ENCODE measurements at places on chromosomes 6 and 20.

DNA sequence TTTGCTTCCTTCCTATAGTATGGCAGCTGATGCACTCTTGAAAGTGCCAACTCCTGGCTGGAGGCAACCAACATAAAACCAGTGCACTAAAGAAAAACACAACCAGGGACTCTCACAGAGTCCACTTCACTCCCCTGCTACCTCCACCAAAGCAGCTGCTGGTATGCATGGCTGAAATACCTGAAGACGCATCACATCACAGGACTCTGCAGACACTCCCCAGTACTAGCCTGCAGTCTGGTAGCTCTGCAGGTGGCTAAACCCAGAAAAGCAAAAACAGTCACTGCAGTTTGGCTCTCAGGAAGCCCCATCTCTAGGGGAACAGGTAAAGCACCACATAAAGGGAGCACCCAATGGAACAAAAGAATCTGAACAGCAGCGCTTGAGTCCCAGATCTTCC is 473.0 kb upstream of the SPTLC3 start:
- DNase-seq, result no peak

- no peak for DNase-seq
These were observed 25.2 kb downstream of the GPX6 start for GRCh38 chr6:28490205-28490890.

- DNase-seq, result no peak
These were observed 47.5 kb upstream of the CD93 start for GRCh38 chr20:23133560-23133998.

GRCh38 chr20:63102721-63103375 is 96.1 kb upstream of the BHLHE23 start:
- DNase-seq, result peak; percentile 50

GRCh38 chr20:63009045-63009961 is 2.5 kb upstream of the BHLHE23 start:
- DNase-seq, result peak; percentile 67

- DNase-seq, result no peak
These were observed 886 bp downstream of the ROMO1 start for GRCh38 chr20:35699957-35700624.

- DNase-seq, result no peak
These were observed 21.9 kb upstream of the CD2AP start for GRCh38 chr6:47455533-47456209.

- DNase-seq, result no peak
These were observed 364.0 kb upstream of the ARID1B start for GRCh38 chr6:156413154-156413553.

DNA sequence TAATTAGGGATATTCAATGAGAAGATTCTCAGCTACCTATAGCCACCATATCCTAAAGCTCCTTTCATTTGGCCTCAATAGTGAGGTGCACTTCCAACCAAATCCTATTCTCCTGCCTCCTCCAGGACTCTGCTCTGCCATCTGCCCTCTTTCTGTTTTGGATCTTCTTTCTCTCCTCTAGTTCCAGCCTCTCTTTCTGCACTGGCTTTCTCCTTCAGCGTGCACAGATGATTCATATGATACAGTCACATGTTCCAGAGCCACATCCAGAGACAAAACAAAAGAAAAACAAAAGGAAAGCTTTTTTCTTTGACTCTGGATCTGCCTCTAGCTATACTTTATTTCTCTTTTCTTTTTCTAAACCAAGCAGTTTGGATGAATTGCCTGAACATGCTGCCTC is 531.9 kb upstream of the MAN1A1 start:
- no peak for DNase-seq

DNA sequence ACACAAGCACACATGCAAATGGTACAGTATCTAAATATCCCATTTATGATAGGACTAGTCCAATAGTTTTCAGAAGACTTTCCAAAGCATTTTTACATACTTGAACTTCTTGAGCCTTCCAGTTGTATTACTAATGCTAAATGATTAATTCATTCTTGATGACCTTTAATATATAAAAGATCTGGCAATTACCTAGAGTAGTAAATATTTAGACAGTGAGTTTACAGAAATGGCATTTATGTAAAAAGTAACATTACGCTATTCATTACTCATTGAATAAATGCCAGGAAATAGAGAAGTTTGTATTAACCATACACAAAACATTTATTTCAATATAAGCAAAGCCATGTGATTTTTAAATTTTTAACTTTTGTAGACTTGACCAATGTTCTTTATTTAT is 158.8 kb downstream of the DST start:
- DNase-seq, result no peak

GRCh38 chr6:7566617-7567173 is 23.3 kb upstream of the SNRNP48 start:
- DNase-seq, result no peak

DNA sequence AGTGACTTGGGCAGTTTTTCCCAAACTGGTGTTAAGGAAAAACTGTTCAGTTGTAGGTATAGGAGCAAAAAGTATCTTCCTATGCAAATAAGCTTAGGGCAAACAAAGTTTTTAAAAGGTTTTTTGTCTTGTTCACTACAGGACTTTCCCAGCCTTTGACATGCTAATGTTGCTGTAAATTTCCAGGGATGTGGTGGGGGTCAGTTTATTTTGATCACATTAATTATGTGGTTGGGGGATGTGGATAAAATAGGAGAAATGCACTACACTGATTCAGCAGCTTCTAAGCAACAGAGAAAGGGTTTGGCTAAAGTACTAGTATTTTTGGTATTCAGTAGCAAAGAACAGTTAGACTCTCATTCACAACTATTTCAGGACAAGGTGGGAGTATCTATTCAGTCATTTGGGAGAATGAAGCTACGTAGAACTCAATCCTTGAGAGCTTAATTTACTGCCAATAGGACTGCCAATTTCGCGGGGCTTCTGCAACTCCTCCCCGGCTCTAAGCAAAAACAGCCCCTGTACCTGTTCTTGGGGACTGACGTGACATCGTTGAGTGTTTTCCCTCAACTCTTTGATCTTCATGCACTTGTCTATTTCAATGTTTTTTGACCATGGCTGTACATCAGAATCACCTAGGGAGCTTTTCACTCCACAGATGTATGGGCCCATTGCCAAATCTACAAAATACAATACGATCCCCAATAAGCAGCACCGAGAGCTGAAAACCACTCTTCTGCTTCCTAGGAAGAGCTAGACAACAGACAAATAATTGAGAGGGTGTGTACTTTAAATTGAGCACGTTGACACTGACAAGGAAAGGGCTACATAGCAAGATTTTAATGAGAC is 94.8 kb upstream of the NHSL1 start:
- no peak for DNase-seq

DNA sequence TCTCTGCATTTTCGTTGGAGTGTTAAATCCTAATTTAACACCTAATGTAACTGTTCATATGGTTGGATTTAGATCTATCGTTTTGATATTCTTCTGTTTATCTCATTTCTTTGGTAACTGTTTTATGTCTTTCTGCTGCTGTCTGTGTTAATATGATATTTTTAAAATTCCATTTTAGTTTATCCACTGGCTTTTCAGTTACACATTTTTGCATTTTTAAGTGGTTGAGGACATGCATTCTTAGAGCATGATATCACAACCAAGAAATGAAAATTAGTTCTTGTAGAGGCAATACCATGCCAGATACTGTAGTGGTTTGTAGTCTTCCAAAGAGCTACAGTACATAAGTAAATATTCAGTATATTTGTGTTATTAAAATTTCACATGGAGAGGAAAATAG is 58.6 kb downstream of the LIN28B start:
- no peak for DNase-seq

- no peak for DNase-seq
These were observed 2.8 kb downstream of the CLIC5 start for GRCh38 chr6:46012834-46013233.

GRCh38 chr6:131331873-131332781 is 196.9 kb downstream of the AKAP7 start:
- no peak for DNase-seq

- peak; percentile 48 for DNase-seq
These were observed 108.4 kb upstream of the PRSS16 start for GRCh38 chr6:27138837-27139755.

DNA sequence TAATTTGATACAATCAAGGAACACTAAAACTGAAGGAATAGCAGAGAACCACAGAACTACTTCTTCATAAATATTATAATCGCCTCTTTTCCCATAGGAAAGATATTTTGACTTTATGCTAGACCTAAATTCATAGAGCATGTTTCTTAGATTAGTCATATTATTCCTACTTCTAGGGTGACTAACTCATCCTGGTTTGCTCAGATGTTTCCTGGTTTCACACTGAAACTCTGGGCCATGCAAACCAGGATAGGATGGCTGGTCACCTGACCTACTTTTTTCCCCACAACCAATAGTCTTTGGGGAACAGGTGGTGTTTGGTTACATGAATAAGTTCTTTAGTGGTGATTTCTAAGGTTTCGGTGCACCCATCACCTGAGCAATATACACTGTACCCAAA is 42.8 kb downstream of the MMS22L start:
- DNase-seq, result no peak

- DNase-seq, result peak; percentile 82
These were observed at the start of the genes AK9 and FIG4 for GRCh38 chr6:109690737-109691621. Gene AK9 (minus strand): TSS chr6:109691202. CDS start chr6:109675745, 15,457 bp downstream. Gene FIG4 (plus strand): TSS chr6:109691296. CDS start chr6:109691436, 140 bp downstream.

GRCh38 chr20:986733-987355 is 15.3 kb downstream of the RSPO4 start:
- DNase-seq, result no peak

DNA sequence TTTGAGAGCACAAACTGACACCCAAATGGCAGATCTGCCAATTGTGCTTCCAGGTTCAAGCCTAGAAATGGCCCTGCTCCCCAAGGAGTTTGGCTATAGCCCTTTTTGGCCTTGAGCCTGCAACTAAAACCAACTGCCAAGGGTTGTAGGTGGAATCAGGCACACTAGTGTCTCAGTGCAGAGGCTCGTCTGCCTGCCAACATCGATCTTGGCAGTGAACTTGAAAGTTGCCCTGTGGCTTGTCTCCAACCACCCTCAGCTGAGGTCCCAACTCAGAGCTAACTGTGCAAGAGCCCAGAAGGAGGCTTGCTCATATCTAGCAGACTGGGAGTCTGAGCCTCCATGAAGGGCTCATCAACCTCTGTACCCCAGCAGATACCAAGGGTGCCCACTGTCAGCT is 92.7 kb upstream of the GLP1R start:
- no peak for DNase-seq

- DNase-seq, result no peak
These were observed 102.0 kb upstream of the LRFN2 start for GRCh38 chr6:40689185-40689584.

DNA sequence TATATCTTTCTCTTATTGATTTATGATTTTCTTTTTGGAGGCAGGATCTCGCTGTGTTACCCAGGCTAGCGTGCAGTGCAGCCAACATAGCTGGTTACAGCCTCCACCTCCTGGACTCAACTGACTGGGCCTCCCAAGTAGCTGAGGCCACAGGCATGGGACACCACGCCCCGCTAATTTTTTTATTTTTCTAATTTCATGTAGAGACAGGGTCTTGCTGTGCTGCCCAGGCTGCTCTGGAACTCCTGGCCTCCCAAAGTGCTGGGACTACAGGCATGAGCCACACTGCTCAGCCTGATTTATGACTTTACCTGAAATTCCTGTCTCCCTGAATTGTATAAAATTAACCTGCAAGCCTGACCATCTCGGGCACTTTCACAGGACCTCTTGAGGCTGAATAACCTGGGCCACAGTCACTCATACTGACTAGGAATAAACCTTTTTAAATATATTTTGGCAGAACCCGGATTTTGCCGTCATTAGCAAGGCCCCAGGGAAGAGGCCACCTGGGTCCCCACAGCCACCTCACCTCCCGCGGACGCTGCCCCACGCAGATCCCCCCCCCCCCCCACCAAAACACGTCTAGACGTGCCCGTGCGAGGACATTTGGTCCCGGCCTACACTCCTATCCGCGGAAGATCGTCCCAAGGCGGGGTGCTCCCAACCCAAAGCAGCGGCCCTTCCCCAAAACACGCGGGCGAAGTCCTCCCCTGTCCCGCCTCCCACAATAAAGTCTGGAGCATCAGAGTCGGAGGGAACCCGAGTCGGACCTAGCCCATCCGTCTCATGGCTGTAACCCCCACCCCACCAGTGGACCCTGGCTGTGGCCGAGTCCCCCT is 902 bp downstream of the ZNF337 start:
- DNase-seq, result no peak

GRCh38 chr6:32855467-32856174 is 1.6 kb downstream of the PSMB9 start:
- DNase-seq, result no peak

DNA sequence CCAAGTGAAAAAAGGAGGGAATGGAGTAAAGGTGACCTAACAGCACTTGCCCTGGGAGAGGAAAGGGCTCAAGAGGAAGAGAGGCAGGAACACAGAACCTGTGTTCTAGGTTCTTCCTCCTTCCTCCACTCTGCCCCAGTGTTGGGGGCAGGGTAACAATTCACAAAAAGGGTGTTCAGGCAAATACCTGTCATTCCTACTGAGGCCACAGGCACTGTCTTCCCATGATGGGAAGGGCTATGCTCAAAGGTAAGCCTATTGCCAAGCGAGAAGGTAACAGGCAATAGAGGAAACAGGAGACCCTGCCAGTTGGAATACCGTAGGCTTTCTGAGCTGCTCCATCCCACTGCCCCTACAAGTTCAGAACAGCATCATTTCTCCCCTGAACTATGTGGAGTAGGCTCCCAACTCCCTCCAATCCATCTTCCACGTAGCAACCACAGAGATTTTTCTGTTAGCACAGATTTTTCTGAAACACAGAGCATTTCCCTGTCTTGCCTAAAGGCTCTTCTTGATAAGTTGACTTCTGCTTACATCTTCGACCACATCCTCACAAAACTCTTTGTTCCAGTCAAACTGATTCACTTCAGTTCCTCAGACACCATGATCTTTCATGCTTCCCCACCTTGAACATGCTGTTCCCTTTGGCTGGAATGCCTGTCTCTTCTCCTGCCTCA is 2.7 kb downstream of the AGPAT1 start:
- DNase-seq, result no peak

DNA sequence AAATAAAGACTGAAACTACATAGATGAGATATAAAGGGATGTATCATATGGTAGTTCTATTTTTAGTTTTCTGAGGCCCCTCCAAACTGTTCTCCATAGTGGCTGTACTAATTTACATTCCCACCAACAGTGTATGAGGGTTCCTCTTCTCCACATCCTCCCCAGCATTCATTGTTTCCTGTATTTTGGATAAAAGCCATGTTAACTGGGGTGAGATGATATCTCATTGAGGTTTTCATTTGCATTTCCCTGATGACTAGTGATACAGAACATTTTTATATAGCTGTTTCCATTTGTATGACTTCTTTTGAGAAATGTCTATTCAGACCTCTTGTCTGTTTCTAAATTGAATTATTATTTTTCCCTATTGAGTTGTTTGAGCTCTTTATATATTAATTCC is 229.3 kb downstream of the RFPL4B start:
- DNase-seq, result no peak

Data from effector memory CD4-positive, alpha-beta T cell (primary cell).